Thyroid gland (tissue), 4 donors: ENCODE measurements at places on chromosomes 4 and X. TPM values are rescaled to one million over a fixed set of nuclear protein-coding genes. Genes with fewer than 3 reads are reported as not detected.

DNA sequence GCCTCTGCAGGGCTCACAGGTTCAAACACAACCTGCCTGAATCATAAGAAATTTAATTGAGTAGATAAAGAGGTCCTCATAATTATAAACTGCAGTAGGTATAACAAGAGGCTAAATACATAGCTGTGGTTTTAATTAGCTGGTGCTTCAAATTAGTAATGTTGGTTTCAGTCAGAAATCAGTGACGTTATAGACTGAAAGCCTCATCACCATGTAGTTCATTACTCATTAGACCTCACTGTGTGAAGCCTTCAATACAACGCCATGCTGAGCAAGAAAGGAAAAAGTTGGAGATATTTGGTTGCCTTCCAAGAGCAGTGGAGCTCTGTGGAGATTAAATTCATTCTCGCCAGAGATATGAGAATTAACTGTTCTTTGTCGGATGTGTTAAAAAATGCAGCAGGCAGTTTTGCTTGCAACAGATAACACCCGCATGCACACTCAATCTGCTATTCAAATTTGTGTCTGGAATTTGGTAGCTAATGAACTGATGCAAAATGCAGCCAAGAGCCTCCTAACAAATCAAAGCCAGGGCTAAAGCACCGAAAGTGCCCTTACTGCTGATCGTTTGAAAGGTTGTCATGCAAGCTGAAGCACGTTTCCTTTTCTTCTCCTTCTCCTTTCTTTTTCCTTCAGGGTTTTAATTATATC lies 148.9 kb downstream of the AFF2 start:
- DNase-seq: no peak

DNA sequence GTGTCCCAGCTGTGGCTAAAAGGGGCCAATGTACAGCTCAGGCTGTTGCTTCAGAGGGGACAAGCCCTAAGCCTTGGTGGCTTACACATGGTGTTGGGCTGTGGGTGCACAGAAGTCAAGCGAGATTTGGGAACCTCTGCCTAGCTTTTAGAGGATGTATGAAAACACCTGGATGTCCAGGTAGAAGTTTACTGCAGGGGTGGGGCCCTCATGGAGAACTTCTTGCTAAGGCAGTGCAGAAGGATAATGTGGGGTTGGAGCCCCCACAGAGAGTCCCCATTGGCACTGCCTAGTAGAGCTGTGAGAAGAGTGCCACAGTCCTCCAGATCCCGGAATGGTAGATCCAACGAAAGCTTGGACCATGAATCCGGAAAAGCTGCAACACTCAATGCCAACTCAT lies 40.5 kb downstream of the UBA6 start:
- no peak for DNase-seq

DNA sequence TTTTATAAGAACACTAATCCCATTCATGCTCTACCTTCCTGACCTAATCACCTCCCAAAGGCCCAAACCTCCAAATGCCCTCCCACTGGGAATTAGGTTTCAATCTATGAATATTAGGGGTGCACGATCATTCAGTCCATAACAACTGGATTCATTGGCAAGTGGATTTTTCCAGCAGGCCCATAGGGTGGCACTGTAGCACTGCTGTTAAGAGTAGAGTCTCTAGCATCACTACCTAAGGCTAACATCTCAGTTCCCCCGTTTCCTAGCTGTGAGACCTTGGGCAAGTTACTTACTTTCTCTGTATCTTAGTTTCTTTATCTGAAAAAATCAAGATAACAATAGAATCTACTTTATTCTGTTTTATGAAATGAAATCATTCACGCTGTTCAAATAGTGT lies 315.8 kb downstream of the STIM2 start:
- no peak for DNase-seq

- no peak for DNase-seq
Observed at GRCh38 chr4:4950561-4951290, 68.5 kb downstream of the CYTL1 start.

- DNase-seq: no peak
Observed at GRCh38 chr4:7708981-7709380, 230.7 kb downstream of the AFAP1 start.

DNA sequence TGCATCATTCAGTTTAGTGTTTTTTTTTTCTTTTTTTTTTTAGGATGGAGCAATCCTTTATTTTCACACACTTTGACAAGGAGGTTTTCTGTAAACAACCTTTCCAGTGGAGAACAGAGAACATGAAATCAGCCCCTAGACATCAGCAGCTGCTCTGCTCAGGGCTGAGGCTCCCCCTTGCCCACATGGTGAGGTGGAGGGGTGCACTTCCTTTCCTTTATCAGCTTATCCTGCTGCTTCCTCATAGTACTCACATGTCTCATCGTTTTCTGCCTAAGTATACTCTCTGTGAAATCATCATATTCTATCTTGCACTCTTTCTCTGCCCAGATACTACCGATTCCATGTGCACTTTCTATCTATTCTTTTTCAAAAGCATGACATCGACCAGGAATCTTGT lies 47.6 kb upstream of the PRSS12 start:
- DNase-seq: no peak

- peak; percentile 70 for DNase-seq
Observed at GRCh38 chr4:23374259-23374658, 515.6 kb downstream of the PPARGC1A start.

DNA sequence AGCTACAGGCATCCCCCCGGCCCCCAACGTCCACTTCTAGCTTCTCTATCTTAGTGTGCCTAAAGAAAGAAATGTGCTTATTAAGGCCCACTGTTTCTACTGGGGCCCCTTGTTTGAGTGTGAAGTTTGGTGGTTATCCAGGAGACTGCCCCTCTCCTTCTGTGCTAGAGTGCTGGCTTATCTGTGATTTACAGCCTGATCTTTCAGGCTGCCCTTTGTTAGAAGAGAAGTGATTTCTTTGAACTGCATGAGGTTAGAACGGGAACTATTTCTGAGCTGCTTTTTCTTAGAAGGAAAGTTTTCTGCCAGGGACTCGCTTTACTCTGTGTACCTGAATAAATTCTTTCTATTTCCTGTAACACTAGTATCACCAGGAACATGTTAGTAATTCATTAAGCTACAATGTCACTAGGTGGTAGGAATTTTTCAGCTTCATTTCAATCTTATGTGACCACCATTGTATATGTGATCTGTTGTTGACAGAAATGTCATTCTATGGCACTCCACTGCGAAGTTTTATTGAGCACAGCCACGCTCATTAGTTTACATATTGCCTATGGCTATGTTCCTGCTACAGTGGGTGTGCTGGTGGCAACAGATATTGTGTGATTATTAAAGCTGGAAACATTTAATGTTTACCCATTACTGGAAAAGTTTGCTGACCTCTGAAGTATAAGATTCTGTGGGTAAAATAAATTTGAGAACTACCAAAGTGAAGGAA lies 193.8 kb upstream of the CXorf51B start:
- DNase-seq: no peak

TRPC3 gene
- 0.67 TPM for total RNA-seq

CLDN22 gene
- total RNA-seq: not detected

DNA sequence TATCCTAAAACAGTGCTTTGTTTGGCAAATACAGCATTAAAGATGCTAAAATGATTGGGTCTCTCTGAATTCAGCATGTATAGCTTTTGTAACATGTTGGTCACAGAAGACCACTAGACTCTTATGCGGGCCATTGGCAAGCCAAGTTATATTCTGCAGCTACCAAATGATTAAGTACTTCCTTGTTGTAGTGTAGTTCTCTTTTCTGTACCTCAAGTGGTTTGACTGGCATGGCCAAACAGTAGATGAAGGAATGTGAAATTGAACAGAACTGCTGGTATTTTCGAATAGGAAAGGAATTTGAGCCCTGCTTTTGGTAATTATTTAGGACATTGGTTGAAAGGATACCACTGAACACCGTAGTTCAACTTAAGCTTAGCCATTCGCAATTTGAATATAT lies 193.9 kb upstream of the GPC4 start:
- DNase-seq: no peak

DNA sequence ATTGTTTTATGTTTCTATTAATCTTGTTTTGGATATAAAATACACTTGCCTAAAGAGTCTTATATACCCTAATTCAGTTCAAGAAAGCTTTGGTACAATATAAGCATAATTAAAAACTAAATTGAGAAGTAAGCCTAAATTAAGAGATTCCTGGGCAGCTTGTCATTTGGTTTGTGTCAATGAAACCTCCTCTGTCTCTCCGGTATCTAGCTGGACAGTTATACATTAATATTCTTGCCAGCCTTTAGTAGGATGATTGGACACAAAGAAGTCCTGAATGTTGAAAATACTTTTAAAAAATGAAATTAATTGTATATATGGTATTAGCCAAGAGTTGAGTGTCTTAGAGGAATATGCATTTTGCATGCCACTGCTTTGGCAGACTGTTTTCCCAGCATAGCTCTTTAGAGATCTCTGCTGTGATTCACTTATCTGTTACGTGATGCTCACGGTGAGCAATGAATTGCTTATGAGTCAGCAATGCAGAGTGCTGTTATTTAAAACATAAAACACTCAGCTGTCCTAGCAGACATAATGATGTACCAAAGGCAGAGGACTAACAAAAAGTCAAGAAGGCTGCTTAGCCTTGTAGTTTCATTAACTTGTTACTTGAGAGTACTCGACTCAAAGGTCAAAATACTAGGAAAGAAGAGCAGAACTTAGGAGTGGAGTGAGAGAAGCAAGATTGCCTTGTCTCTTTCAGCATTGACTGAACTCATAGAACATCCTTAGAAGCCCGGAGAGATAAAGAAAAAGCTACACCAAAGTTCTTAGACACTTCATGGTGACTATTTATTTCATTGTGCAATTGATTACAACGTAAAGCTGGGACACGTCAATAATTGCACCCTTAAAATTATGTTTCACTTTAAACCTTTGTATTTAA lies 1296.1 kb upstream of the PCDH7 start:
- DNase-seq: no peak

ZMAT1 gene
- total RNA-seq: 21.4 TPM

ZCCHC4 gene
- total RNA-seq: 19.5 TPM

- no peak for DNase-seq
Observed at GRCh38 chrX:68503836-68504636, 5.2 kb downstream of the YIPF6 start.

ENAM gene
- not detected for total RNA-seq

ENPP6 gene
- not detected for total RNA-seq

RAB41 gene
- not detected for total RNA-seq

DNA sequence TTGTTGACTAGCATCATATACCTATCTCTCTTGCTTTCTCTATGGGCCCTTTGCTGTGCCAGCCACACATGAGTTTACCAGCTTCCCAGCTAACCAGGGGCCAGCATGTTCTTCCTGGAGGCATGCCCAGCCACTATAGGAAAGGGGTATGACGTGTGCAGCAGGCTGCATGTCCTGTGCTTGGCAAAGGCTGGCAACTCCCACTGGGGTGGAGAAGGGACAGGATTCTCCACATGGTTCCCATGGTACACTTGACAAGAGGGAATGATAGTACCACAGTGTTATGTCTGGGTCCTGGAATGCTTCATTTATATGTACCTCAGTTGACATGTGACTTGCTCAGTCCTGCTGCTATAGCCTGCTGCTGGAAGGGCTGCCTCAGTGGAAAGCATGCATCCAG lies 78.8 kb downstream of the TMEM164 start:
- no peak for DNase-seq

GRCh38 chr4:124415146-124415545 lies 297.4 kb downstream of the ANKRD50 start:
- DNase-seq: no peak

DNA sequence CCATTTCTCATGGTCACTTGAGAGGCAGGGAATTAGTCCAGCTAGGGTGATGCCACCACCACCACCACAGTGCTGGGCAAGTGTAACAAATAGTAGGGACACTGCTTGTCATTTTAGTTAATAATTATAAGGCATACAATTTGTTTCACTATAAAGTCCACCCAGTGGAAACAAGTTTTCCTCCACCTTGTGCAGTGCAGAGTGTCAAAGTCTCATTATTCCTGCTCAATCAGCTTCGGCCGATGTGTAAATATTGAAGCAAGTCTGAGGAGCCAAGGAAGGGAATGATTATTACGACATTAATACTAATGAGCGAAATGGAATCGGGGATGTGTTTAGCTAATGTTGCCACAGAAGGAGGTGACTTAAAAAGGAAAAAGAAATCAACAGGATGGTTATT lies 340.4 kb downstream of the NKX6-1 start:
- no peak for DNase-seq

GRCh38 chr4:85676050-85676425 lies 201.1 kb downstream of the ARHGAP24 start:
- DNase-seq: no peak

DNA sequence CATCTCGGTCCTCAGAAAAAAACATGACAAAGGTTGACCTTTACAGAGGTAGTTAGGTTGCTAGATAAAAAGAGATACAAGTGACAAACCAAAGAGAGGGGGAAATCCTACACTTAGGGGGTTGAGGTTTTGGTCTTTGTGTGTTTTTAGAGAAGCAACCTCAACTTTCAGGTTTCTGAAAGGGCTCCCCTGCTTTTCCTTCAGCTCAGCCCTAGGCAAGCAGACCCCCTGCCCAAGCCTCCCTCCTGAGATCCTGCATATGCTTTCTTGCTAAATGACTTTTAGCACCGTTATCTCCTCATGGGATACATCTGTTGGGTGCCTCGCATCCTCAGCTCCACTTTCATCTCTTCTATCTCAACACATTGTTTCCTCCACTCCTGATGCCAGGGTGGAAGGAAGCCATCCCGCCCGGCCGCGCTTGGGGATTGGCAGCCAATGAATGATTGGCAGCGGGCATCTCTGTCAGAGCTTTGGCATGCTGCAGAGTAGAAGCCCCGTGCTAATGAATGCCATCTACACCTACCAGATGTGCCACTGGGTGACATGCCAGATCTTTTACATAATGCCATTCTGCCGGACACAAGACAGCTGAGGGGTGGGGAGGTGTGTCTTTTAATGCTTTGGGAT lies 15.0 kb upstream of the PRDM8 start:
- no peak for DNase-seq

GRCh38 chrX:8820910-8821527 lies 19.8 kb upstream of the FAM9A start:
- DNase-seq: no peak

- no peak for DNase-seq
Observed at GRCh38 chrX:17488036-17488435, 113.0 kb downstream of the NHS start.

DNA sequence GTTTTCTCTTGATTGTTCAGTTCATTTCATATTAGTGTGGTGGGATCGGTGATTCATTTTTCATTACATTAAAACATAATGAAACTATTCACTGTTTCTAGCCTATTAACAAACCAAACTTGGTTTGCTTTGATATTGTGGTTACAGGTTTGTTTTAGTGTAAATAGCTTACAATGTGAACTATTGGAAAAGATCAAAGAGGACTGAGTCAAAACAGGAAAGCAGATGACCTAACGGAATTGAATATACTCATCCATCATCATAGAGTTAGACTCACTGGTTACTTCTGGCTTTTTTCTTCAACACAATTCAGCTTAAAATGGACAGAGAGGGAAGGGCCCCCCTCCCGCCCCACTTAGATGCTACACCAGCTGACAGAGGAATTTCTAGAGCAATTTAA lies 616.2 kb upstream of the AADAT start:
- no peak for DNase-seq

C4orf51 gene
- not detected for total RNA-seq

DNA sequence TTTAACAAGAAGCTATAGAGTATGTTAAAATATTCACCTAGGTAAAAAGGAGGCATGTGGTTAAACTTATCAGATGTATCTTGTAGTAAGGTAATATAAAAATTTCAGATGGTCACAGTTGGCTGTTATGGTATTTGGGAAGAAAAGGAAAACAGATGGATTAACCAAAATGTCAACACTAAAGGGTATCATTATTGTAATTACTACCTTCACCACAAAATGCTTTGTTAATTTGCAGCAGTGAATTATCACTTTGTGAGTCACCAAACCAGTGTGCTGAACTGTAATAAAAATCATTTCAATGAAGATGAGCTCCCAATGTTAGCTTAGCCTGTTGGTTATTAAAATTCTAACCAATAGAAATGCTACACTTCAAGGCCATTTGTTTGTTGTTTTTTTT lies 233.9 kb downstream of the RPA4 start:
- DNase-seq: no peak
